ENCODE measurements at places on chromosomes 5 and 9.

GRCh38 chr9:3874449-3875360 lies 348.9 kb upstream of the RFX3 start:
- ATAC-seq = no peak

DNA sequence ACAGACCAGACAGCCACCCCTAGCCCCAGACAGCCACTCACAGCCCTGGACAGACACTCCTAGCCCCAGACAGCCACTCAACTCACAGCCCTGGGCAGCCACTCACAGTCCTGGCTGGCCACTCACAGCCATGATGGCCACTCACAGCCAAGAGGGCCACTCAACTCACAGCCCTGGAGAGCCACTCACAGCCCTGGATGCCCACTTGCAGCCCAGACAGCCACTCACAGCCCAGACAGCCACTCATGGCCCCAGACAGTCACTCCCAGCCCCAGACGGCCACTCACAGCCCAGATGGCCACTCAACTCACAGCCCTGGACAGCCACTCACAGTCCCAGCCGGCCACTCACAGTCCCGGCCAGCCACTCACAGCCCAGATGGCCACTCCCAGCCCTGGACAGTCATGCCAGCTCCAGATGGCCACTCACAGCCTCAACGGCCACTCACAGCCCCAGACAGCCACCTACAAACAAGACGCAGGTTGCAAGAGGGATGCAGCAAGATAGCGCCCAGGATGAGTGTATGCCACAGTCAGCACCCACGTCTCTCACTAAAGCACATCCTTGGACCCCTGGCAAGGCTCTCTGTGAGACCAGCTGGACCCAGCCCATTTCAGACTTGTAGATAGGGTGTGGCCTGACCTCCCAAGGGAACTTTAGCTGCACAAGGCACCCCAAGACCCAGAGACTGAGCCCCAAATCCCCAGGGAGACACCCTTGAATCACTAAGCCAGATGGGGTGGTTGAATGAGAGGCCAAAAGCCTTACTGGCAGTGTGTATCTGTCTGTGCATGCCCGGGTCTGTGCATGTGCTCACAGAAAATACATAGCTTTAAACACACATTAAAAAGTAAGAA lies 22.4 kb downstream of the ZDHHC11B start:
- no peak for ATAC-seq

- ATAC-seq = no peak
Observed at GRCh38 chr5:67983251-67984110, 232.1 kb upstream of the PIK3R1 start.

- no peak for ATAC-seq
Observed at GRCh38 chr5:28404363-28405071, 1366.1 kb upstream of the CDH9 start.
